Right hindlimb (tissue), 1 donor: ENCODE measurements at places on chromosomes 6 and 20.
A peak's percentile ranks its signal among the peaks of the same experiment; 100 is the strongest.

GRCh38 chr6:6436946-6437345 is 116.5 kb upstream of the F13A1 start:
- no peak for DNase-seq

DNA sequence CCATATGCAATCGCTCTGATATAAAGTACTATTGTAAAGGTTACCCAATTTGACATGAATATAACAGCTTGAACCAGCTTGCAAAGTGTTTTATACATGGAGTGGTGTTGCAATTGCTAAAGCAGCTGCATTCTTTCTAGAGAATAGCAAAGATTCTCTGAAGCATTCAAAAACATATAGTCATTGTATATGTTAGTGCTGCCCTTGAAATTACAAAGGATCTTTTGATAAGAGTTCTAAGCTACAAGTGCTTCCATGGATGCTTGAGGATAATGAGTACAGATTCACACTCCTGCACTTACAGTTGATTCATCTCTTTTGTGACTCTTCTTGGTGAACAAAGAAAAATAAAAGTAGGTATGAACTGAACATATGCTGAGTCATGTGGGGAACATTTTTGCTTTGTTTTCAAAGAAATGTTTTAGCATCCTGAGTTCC is 175.7 kb downstream of the ALDH8A1 start:
- no peak for DNase-seq

GRCh38 chr6:41695825-41696224 is 39.6 kb downstream of the TFEB start:
- no peak for DNase-seq

DNA sequence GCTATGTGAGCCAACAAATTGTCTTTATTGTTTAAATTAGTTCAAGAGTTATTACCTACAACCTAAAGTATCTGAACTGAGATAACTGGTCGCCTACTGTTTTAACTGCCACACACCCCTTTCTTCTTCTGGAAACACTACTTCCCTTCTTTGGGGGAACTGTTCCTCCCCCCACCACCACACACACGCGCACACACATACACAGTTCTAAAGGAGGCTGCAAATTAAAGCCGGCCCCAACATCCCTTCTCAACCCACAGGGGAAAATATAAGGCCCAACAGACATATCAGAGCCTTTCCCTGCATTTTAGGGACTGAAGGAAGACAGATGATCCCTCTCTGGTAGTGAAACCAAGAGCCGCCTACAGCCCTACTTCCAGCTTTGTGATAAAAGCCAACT is 348.0 kb upstream of the JARID2 start:
- DNase-seq: no peak

GRCh38 chr6:136611133-136611532 is 60.9 kb upstream of the MAP7 start:
- DNase-seq: no peak

- DNase-seq: no peak
These were observed 35.4 kb upstream of the PBOV1 start for GRCh38 chr6:138253731-138254130.

- no peak for DNase-seq
These were observed 8.2 kb downstream of the CDC25B start for GRCh38 chr20:3804254-3804751.

DNA sequence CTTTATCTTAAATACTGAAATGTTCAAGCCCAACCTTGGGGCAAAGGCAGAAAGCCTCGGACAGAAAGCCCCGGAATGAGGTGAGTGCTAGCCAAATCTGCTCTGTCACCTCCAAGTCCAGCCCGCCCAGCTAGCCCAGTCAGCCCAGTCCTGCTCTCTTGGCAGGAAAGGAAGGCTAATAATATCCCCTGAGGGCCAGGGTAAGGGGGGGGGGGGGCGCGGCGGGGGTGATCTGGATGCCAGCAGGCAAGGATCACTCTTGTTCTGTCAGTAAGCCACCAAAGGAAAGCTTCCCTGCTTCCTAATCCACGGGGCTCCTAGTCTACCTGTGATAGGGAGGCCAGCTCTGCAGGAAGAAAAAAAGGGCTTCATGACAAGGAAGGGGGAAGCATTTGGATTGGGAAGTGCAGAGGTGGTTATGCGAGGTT is 1.1 kb downstream of the NDRG3 start:
- DNase-seq: peak; percentile 26

DNA sequence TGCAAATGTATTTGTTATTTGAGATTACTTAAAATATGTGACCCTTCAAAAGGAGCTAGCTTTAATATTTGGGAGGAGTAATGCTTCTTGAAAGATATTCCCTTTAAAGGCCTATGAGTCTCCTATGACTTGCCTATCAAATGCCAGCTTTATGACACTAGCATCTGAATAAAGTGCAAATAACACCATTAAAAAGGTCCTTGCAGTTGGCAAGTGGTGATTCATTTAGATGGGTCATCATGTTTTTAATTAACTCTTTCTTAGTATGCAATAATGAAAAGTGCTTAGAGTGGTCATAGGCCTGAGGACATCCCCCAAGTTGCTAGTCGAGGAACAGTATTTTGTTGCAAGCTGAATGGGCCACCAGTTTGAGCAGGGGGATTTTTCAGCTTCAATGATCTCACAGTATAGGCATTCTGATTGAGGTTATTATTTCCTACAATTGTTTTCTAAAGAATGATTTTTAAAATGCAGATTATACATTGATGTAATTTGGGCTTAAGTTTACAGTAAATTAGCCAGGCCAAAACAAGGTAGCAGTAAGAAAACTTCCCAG is 3.7 kb upstream of the CD2AP start:
- no peak for DNase-seq

- no peak for DNase-seq
These were observed 96.6 kb upstream of the FKBP1C start for GRCh38 chr6:63114610-63115211.

- DNase-seq: no peak
These were observed 61.1 kb upstream of the SLC22A16 start for GRCh38 chr6:110537208-110538123.

GRCh38 chr6:150236544-150236943 is 93.7 kb downstream of the PPP1R14C start:
- no peak for DNase-seq
